Stimulated activated CD4-positive, alpha-beta T cell treated with anti-CD3 and anti-CD28 coated beads, Interleukin-1b, Interleukin-23, amount 100 ng/mL, for 24 hours (primary cell): ENCODE measurements at places on chromosomes 2 and 18.

GRCh38 chr18:38634117-38634516 lies 1068.5 kb upstream of the CELF4 start:
- no peak for DNase-seq

GRCh38 chr18:13463526-13464210 lies 245.1 kb downstream of the LDLRAD4 start:
- no peak for DNase-seq

- no peak for DNase-seq
Measured at GRCh38 chr2:128537646-128538045, 219.0 kb upstream of the HS6ST1 start.

- no peak for DNase-seq
Measured at GRCh38 chr18:76389716-76390115, 105.3 kb downstream of the ZNF516 start.

DNA sequence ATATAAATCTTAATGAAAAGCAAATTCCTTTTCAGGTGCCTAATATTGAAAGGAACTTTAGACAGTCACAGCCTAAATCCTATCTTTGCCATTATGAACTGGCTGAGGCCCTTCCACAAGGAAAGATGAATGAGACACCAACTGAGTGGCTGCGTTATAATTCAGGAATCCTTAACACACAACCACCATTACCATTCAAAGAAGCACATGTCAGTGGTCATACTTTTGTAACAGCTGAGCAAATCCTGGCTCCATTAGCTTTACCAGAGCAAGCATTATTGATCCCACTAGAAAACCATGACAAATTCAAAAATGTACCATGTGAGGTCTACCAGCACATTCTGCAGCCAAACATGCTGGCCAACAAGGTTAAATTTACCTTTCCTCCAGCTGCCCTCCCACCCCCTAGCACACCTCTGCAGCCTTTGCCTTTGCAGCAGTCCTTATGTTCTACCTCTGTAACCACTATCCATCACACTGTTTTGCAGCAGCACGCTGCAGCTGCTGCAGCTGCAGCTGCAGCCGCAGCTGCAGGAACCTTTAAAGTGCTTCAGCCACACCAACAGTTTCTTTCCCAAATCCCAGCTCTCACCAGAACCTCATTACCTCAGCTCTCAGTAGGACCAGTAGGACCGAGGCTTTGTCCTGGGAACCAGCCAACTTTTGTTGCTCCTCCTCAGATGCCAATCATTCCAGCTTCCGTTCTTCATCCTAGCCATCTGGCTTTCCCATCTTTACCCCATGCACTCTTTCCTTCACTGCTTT lies 340.1 kb downstream of the ZNF804A start:
- no peak for DNase-seq

- no peak for DNase-seq
Measured at GRCh38 chr2:71458413-71459083, 5.2 kb downstream of the DYSF start.

- DNase-seq, result no peak
Measured at GRCh38 chr2:62724886-62725711, 19.6 kb downstream of the EHBP1 start.

DNA sequence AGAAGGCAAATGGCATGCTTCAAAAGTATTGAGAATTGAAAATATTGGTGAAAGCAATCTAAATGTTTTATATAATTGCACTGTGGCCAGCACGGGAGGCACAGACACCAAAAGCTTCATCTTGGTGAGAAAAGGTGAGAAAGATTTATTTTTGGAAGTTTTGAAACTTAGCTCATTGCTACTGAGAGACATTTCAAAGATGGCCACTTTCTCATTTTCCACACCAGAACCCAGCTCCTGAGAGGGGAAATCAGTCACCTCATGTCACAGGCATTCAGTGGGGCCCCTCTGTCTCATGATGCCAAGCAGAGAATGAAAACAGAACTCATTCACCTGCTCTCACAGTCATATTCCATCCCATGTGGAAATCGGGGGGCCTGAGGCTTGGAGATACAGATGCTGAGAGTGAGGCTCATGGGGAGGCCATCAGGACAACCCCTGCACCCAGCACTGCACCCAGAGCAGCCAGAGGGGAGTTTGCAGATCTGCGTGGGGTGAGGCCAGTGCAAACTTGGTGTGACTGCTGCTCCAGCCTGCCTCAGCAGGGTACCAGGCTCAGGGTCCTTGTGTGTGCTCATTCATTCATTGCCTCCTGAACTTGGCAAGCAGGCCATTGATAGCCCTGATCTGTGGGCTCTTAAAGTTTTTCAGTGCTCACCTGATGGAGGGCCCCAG lies 31.4 kb downstream of the IL18R1 start:
- no peak for DNase-seq

- no peak for DNase-seq
Measured at GRCh38 chr18:54387631-54388030, 29.9 kb downstream of the C18orf54 start.

DNA sequence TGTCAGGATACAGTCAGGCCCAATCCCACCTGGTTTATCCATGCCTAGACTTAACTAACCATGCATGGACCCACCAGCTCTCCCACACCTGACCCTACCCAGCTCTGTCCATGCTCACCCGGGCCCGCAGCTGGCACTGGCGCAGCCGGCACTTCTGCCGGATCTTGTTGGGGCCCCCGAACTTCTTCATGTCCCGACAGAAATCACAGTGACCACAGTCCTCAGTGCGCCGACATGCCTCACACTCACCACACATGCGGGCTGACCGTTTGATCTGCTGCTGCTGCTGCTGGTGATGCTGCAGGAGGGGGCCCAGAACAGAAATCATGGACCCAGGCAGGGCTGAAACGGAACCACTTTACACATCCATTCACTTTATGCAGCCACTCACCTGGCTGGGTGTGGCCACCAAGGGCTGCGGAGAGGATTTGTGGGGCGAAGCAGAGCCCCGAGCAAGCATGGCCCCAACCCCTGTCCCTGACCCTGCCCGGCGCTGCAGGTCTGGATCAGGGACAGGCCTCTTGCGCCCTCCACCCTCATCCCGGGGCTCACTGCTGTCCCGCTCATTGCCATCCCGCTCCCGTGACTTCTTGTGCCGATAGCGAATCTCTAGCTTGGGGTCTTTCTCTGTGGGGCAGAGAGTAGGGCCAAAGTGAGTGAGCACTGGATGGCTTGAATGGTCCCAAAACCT lies 1.7 kb downstream of the CXXC1 start:
- DNase-seq, result no peak

DNA sequence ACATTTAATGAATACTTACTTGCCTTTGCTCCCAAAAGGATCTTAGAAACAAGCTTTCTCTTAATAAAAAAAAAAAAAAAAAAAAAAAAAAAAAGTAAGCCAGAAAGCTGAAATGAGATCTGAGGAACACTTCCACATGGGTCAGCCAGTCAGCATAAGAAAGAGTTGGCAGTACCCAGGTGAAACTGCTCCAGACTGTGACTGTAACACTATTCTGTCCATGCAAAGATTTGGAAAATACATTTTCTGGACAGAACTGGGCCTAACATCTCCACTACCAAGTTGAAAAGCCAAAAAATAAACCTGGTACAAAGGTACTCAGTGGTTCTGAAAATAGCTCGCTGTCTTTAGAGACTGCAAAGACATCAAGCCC lies 135.7 kb downstream of the THADA start:
- no peak for DNase-seq

GRCh38 chr18:52617931-52618330 lies 277.9 kb downstream of the DCC start:
- no peak for DNase-seq

GRCh38 chr2:19176172-19176852 lies 182.1 kb downstream of the OSR1 start:
- no peak for DNase-seq

- DNase-seq, result no peak
Measured at GRCh38 chr2:71608034-71608433, 154.7 kb downstream of the DYSF start.

- DNase-seq, result no peak
Measured at GRCh38 chr2:218501665-218502064, 66.5 kb downstream of the USP37 start.

DNA sequence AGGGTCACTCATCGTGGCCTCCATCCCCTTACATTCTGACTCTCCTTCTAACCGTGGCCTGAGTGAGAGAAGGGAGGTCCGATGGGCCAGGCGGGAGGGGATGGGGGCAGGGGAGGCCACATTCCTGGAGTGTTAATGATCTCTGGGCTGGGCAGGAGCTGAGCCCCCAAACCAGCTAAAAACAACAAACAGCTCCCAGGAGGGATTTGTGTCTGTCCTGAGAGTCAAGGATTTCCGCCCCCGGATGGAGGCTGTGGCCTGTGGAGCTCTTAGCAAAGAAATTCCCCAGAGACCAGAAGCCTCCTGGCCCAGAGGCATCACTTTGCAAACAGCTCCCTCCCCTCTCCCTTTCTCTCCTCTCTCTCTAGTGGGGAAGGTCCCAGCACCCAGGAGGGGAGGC lies 23.5 kb downstream of the EMX1 start:
- no peak for DNase-seq

DNA sequence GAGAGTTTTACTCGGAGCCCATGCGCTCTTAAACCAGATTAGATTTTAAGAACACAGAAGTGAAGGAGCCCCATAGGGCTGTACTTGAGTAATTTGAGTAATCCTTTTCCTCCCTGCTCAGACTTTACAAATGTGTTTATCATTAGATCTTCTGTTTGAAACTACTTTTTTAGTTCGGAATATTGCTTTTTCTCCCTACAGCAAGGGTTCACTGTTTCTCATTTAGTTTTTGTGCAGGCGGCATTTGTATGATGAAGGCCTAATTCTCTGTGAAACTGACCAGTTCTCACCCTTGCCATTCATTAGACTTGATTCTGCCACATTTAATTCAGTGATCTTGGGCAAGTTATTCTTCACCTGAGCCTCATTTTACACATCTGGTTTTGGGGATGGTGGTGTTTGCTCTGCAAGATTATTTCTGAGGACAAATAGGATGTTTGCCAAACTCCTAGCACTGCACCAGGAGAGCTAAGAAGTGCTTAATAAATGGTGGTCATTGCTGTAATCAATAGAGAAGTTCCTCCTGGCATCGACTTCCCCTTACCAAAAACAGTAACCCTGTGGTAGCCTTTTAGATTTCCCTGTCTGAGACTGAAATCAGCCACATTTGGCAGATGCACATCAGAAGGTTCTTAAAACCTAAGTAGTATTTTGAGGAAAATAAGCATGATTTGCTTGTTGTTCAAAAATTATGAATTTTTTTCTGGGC lies 2.2 kb downstream of the B3GNT2 start:
- no peak for DNase-seq

GRCh38 chr18:77012806-77013541 lies 119.6 kb downstream of the MBP start:
- DNase-seq, result no peak

DNA sequence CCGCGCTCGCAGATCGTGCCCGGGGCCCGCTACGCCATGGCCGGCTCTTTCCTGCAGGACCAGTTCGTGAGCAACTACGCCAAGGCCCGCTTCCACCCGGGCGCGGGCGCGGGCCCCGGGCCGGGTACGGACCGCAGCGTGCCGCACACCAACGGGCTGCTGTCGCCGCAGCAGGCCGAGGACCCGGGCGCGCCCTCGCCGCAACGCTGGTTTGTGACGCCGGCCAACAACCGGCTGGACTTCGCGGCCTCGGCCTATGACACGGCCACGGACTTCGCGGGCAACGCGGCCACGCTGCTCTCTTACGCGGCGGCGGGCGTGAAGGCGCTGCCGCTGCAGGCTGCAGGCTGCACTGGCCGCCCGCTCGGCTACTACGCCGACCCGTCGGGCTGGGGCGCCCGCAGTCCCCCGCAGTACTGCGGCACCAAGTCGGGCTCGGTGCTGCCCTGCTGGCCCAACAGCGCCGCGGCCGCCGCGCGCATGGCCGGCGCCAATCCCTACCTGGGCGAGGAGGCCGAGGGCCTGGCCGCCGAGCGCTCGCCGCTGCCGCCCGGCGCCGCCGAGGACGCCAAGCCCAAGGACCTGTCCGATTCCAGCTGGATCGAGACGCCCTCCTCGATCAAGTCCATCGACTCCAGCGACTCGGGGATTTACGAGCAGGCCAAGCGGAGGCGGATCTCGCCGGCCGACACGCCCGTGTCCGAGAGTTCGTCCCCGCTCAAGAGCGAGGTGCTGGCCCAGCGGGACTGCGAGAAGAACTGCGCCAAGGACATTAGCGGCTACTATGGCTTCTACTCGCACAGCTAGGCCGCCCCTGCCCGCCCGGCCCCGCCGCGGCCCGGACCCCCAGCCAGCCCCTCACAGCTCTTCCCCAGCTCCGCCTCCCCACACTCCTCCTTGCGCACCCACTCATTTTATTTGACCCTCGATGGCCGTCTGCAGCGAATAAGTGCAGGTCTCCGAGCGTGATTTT lies 7.6 kb downstream of the TBR1 start:
- no peak for DNase-seq

GRCh38 chr18:62396967-62397366 lies 71.9 kb downstream of the TNFRSF11A start:
- no peak for DNase-seq

GRCh38 chr2:58866040-58866439 lies 624.9 kb upstream of the FANCL start:
- no peak for DNase-seq

- DNase-seq, result no peak
Measured at GRCh38 chr2:17538844-17539554, 1.5 kb upstream of the VSNL1 start.

DNA sequence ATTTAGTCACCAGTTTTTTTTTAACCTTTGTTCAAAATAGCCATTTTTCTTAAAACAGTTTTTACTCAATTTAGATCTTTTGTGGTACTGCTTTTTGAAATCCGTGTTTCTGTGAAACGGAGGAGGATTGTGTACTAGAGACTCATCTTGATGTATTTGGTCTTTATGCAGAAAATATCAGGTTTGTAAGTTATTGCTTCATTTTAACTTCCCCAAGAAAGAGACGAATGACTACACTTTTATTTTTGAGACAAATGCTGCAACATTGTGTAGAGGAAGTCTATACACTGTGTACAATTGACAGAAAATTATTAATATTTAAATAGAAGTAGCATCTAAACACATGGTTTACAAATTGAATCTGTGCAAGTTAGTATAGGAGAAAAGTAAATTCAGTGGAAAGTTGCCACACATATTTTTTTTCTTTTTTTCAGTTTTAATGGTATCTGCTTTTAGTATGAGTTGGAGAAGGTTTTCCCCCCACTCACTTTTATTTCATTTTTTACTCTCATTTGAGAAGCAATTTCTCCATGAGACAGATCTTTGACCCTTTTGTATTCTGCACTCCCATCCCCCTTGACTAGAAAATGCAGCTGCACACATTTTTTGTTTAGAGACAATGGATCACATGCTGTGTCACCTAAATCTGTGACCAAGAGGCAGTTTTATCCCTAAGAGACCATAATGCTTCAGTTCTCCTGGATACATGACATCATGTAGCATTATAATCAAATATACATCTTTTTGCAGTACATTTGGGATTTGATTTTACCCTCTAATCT lies 200.8 kb upstream of the STON1 start:
- no peak for DNase-seq

GRCh38 chr2:208315081-208315788 lies 49.2 kb downstream of the PIKFYVE start:
- no peak for DNase-seq

- DNase-seq, result no peak
Measured at GRCh38 chr18:49531678-49532153, 30.1 kb upstream of the LIPG start.

GRCh38 chr2:134074619-134075018 lies 179.3 kb upstream of the MGAT5 start:
- DNase-seq, result no peak
